ENCODE measurements at places on chromosomes 1 and 21.

- DNase-seq = peak; percentile 51
Measured at GRCh38 chr1:205680073-205680851, at the start of gene SLC45A3. TSS of gene SLC45A3 (minus strand) at chr1:205680509. CDS start at chr1:205664656, 15,853 bp downstream.

GRCh38 chr1:112444269-112444668, 48.3 kb downstream of the CTTNBP2NL start:
- no peak for DNase-seq

- DNase-seq = no peak
Measured at GRCh38 chr1:234565132-234565531, 44.8 kb downstream of the IRF2BP2 start.

DNA sequence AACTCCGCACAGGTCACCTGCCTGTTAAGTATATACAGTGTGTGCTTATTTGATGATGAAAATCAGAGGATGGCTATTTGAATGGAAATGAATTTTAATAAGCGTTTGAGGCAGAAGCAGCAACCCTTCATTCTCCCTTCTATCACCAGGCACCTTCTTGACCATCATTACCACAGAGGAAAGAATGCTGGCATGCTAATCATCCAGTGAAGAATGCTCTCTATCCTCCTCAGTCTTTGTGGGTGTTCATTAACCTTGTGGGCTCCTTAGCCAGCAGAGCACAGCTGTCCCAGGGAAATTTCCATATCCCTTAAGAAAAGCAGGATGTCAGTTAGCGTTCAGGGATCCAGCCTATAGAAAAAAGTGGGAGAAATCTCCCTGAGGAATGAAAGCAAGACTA, 428.0 kb upstream of the CAMK1G start:
- DNase-seq = no peak

DNA sequence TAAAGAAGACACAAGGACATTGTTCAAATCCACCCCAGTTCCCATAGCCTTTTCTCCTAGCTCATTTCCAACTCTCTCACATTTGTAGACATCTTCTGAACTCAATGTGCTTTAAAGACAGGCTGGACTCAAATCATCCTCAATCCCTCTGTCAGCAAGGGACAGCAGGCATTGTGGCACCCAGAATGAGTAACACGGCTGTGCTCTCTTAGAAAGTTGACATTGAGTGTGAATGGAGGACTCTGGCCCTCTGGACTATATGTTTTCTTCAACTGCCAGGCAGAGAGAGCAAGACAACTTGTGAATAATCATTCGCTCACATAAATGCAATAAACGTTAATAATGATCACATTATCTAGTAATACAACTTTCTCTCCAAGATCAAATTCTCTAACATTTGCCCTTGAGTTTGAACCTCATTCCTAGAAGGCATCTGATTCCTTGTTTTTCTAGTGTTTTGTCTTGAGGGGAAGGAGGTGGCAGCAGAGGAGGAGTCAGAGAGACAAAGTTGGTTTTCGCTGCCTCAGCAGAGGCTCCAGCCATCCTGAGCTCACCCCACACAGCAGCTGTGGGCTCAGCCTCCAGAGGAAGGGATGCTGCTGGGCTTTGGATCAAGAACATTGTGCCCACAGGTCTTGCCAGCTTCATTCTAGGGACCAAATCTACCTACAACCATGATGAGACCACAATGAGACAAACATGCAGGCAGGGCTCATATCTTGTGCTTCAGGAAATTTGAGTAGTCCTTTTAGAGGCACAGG, 85.1 kb downstream of the BCAR3 start:
- DNase-seq = no peak

GRCh38 chr1:26951821-26952497, 8.3 kb downstream of the KDF1 start:
- DNase-seq = no peak

- no peak for DNase-seq
Measured at GRCh38 chr21:17795146-17796036, 23.8 kb downstream of the C21orf91 start.

GRCh38 chr1:41714638-41715389, 203.9 kb downstream of the HIVEP3 start:
- no peak for DNase-seq

Data from Calu3 (cell line).